ENCODE measurements at places on chromosomes 2 and 18.

- no peak for DNase-seq
Measured at GRCh38 chr18:46793565-46793964, 36.7 kb upstream of the ST8SIA5 start.

DNA sequence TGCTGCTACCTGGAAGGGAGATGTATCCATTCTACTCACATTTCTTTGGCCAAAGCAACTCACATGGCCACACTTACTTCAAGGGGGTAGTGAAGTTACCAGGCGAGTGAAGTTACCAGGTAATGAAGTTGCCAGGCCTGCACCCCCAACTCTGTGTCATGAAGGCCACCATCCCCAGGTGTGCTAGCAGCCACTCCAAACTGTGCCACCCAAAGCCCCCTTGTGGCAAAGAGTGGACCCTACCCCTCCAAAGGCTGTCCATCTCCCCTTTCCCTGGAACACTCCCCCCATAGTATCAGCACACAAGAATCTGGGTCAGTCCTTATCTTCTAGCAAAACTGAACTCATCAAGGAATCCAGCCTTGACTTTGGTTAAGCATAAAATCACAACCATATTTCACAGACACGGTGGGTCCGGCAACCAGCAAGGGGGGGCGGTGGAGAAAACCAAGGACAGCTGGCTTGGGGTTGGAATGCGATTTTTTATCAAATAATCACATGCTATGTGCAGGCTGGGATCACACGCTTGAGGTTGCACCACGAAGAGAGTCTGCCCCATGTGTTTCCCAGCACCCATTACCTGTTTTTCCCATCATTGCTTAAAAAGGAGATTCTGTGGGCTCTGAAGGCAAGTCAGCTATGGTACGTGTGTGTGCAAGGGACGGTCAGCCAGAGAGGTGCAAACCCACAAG, 60.9 kb downstream of the ZFP36L2 start:
- no peak for DNase-seq

DNA sequence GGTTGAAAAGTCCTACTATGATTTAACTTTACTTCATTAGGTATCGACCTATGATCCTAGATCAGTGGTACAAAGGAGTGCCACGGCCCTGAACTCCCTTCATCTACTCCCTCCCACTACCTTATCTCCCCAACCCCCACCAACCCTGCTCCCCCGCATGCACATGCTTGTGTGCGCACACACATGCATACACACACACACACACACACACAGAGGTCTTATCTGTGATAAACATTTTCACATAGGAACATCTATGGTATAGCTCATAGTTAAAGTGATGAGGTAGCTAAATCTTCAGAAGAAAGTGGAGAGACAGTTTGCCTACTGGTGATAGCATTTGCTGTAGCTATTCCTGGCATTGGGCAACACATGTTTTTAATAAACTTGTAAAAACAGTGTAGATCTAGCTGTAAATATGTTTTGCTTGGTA, 471.3 kb downstream of the ZEB2 start:
- no peak for DNase-seq

DNA sequence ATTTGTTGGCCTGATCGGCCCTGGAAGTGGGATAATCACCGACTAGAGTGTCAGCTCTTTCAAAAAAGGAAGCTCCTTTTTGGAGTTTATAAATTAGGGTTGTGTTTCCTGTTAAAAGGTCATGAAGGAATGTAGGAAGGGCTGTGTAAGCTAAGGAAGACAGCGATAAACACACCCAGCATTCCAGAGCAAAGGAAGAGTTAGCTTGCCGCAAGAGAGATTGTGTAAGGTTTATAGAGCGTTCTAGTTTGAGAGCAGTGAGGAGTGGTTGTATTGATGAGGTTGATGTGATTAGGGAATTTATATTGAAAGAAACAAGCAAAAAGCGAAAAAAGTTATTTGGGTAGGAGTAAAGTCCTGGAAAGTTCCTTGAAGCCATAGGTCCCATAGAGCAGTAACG, 3.5 kb upstream of the ILKAP start:
- DNase-seq = no peak

DNA sequence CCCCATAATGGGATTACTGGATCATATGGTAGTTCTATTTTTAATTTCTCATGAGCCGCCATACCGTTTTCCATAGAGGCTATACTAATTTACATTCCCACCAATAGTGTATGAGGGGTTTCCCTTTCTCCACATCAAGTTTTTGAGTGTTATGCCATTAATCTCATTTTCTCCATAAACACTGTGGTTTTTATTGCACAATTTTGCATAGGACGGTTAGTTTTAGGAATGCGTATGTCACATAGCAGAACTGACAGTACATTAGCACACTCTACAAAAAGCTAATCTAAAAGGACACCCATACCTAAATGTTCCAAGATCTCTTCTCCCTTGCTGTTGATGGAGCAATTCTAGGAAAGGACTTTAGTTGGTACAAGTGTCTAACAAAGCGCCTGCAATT, 32.5 kb downstream of the DARS1 start:
- no peak for DNase-seq

- DNase-seq = no peak
Measured at GRCh38 chr18:26978812-26979341, 113.4 kb upstream of the AQP4 start.

GRCh38 chr2:19073522-19073921, 284.9 kb downstream of the OSR1 start:
- no peak for DNase-seq

DNA sequence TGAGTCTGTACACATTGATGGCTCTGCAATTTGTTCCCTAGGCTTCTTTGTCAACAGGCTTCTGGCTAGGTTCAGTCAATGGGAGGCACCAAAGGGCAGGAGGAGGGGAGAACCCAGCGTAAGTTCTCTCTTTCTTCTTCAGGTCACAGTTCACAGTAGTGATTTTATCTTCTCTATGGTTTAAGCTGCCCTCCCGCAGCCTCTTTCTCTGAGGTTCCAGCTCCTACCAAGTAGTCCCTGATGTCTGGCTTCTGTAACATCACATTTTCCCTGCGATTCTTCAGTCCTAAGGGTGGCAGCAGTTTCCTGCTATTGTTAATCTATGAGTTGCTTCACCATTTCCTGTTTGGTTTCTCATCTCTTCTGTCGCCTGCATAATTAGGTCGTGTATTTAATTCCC, 107.4 kb downstream of the CPO start:
- no peak for DNase-seq

Measured in stimulated activated CD8-positive, alpha-beta memory T cell treated with anti-CD3 and anti-CD28 coated beads, Interleukin-15, amount 100 ng/mL, for 1 hour (primary cell).